ENCODE measurements at places on chromosomes 1 and 21.
A peak's percentile ranks its signal among the peaks of the same experiment; 100 is the strongest.

DNA sequence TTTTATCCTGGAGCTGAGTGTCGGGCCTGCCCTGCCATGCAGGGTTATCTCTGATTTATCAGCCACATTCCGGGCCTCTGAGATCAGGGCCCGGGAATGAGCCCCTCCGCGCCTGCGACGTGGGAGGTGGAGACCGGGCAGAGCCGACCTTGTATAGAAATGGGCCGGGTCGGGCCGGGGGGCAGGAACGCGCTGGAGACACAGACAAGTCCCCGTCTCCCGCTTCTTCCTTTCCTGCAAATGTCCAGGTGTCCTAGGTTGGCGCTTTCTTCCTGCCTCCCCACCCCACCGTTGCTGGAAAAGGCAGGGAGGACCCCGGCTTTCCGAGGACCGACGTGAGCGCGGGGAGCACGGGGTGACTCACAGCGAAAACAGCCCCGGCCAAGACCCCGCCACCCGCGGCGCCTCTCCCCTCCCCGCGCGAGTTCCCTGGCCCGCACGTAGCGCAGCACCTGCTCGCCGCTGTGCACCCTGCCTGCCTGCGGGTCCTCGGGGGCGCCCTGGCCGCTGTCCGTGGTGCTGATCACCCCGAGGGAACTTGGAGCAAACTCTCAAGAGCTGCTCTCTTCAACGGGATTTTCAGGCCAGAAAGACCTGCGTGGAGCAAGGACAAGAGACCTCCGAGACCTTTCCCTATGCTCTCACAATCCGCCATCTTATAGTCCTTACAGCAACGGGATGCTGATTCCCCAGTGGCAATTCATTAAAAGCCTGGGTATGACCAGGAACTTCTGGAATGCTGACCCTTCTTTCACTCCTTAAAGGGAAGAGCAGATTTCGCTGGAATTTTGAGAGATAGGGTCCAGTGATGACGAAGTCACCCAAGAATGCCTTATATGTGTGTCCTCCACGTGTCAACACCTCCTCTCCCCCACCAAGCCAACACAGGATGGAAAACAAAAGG, 475 bp upstream of the NPPB start:
- DNase-seq, result peak; percentile 98

GRCh38 chr1:164702664-164703063, 143.7 kb downstream of the PBX1 start:
- DNase-seq, result no peak

GRCh38 chr1:230376296-230376695, 49.8 kb downstream of the PGBD5 start:
- DNase-seq, result no peak

- peak; percentile 64 for DNase-seq
Measured at GRCh38 chr1:179058487-179059483, 23.1 kb upstream of the TOR3A start.

DNA sequence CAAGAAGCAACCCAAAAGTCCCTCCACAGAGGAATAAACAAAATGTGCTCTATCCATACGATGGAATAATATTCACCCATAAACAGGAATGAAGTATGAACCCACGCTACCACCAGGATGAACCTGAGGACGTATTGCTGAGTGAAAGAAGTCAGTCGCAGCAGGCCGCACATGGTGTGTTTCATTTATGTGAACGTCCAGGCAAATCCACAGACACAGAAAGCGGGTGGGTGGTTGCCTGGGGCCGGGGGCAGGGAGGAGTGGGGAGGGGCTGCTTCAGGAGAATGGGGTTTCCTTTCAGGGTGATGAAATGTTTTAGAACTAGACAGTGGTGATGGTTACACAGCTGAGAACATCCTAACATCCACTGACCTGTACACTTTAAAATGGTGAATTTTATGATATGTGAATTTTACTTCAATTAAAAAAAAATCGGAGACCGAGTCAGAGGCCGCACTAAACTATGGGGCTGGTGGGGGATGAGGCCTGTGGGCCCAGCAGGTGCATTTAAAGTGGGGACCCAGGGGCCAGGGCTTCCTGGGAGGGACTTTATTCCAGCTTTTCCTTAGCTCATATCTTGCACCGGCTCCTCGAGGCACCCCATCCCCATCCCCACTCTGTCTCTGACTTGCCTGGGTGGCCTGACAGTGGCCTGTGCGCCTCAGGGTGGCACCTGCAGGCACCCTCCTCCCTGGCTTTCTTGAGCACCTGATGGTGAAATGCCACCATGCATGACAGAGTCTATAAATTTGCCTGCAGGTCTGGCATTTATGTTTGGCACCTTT, 392.6 kb upstream of the VAMP3 start:
- no peak for DNase-seq

DNA sequence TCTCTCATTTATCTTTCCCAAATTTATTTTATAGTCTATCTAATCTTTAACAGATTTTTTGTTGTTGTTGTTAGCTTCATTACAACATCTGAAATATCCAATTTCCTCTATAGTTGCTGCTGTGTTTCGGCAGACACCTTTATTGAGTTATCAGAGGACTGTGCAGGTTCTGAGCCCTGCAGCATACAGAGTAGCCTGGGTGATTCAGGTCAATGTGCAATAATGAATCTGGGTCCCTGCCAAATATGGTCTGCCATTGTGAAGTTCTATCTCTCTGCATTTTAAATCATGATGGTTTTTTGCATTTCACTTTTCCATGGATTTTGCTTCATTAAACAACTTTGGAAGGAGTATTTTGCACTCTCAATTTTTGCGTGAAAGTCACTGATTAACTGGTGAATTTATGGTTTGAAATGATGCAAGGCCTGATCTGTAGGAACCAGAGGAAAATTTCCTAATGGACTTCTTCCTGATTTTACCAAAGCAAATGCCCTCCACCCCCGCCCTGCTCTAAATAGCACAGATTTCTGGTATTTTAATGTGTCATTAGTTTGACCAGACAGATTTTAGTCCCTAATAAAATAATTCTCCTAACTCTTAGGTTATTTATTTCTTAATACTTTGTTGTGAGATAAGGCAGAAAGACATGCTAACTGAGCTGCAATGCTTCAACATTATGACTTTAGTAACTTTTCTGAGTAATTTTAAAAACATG, 402.3 kb downstream of the PTBP2 start:
- DNase-seq, result no peak

- no peak for DNase-seq
Measured at GRCh38 chr1:21927533-21928237, 9.4 kb downstream of the HSPG2 start.

GRCh38 chr1:63322944-63323864, 837 bp downstream of the FOXD3 start:
- peak; percentile 75 for DNase-seq

GRCh38 chr1:193868425-193868824, 682.0 kb upstream of the B3GALT2 start:
- DNase-seq, result no peak

Measured in mesendoderm (in vitro differentiated cells).